Activated CD8-positive, alpha-beta memory T cell treated with anti-CD3 and anti-CD28 coated beads, Interleukin-2, amount 10 ng/mL, durations not matched to agents 7 days and 5 days (primary cell): ENCODE measurements at places on chromosomes 5 and 9.

DNA sequence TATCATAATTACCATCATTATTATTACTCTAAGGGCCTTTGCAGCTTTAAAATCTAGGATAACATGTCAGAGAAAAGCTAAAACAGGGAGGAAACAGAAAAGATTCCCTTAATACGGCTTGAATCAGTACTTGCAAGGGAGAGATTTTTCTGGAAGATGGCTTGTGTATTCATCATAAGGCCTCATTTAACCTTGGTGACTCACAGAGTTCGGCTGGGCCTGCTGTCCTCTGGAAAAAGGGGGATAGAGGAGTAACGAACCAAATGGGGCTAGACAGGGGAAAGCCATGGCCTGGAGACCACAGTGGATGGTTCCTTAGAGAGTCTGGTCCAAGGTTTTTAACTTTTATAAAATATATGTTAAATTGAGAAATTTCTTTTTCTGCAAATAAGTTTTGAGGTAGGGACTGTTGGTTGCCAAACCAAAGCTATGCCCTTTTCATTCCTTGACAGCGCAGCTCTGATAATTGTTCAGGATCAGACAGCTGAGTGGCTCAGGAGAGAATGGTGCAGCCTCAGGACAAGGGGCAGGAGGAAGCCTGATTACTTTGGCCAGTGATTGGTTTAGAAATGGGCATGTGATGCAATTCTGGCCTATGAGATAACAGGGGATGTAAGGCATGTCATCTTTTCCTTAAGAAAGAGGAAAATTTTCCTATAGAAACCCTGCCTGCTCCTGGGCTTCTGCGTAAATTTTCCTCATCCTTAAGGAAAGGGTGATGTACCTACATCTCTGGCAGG is 25.6 kb upstream of the GSN start:
- no peak for DNase-seq

- no peak for DNase-seq
These were observed 998.8 kb downstream of the MAT2B start for GRCh38 chr5:164504141-164504772.

- DNase-seq, result no peak
These were observed 40.8 kb upstream of the ARRDC3 start for GRCh38 chr5:91423871-91424270.

DNA sequence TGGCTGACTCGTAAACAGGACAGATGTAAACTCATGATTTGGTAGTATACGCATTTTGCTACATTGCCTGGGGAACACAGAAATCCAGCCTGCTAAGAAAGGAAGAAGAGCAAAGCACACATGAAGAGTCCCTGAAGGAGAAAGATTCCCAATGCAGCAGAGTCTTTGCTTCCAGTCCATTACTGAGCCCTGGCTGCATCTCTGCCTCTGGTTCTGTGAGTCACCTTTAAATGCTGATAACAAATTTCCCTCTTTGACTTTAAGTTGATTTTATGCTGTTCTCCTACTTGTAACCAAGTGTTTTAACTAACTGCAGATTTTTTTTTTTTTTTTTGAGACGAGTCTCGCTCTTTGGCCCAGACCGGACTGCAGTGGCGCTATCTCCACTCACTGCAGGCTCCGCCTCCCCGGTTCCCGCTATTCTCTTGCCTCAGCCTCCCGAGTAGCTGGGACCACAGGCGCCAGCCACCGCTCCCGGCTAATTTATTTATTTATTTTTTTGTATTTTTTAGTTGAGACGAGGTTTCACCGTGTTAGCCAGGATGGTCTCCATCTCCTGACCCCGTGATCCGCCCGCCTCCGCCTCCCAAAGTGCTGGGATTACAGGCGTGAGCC is 8.5 kb upstream of the PRXL2C start:
- DNase-seq, result no peak

- DNase-seq, result no peak
These were observed 31.8 kb upstream of the CKS2 start for GRCh38 chr9:89278997-89279739.

GRCh38 chr5:133460172-133460758 is 152.1 kb downstream of the FSTL4 start:
- peak; percentile 60 for DNase-seq

DNA sequence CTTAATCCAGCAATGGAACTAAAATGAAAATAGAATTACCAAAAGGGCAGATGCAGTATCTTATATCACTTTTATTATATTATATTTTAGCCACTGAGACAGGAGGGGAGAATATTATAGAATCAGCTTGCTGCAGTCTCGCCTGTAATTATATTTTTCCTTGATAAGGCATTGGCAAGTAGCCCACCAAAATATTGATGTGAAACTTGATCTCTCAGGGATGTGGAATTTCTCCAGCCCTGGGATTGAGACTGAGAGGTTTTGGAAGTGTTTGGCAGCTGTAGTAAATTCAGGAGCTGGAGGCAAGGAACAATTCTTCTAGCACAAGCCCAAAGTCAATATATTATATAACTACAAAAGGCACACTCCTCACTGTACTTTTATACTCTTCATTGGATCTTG is 142.1 kb upstream of the ADAMTSL1 start:
- DNase-seq, result no peak

DNA sequence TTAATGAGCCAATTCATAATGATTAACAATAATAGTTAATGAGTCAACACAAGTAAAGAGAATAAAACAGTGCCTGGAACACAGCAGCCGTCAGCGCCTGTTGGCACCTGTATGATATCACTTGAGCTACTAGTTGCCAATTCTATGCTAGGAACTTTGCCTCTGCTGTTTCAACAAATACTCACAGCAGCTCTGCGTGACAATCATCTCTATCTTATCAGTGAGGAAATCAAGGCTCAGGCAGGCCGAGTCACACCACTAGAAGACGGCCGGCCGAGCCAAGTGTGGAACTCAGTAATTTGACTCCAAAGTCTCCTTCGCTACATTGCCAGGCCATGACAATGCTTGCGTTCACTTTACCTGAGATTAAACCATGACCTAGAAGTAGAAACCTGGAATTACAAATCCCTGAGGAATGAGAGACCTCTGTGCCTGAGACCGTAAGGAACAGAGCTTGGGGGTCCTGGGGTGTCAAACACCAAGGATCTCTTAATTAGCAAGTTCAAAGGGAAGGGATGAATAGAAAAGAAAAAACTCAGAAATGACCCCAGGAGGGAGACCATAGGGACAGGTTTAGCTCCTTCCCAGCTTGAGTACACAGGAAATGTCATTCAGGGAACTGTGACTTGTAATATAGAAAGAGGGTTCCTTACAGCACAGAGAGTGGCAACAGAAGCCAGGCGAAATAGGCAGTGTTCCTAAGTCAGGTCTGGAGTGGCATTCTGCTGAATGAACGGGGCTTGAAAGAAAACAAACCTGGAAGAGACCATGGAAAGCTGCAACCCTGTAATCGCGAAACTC is 109.1 kb downstream of the SUSD1 start:
- no peak for DNase-seq

- no peak for DNase-seq
These were observed 102.4 kb upstream of the NR3C1 start for GRCh38 chr5:143505934-143506333.

DNA sequence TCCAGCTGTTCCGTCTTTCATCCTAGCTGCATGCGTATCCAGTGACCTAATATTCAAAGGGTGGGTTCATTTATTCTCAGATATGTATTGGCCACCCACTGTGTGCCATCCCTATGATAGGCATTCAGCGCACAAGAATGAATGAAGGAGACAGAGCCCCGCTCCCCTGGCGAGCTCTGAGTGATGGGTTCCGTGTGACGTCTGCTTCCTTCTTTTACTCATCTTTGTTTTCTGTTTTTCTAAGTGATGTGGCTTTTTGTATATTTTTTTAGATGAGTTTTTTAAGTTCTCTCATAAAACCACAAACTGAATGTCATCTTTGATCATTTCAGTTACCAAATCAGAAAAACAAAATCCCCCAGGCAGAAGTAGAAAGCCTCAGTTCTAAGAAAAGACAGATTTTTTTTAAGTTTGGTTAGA is 168.3 kb upstream of the OTULINL start:
- no peak for DNase-seq

GRCh38 chr5:110735556-110735955 is 3.3 kb upstream of the SLC25A46 start:
- DNase-seq, result no peak

GRCh38 chr5:143642791-143643190 is 169.2 kb upstream of the HMHB1 start:
- no peak for DNase-seq

DNA sequence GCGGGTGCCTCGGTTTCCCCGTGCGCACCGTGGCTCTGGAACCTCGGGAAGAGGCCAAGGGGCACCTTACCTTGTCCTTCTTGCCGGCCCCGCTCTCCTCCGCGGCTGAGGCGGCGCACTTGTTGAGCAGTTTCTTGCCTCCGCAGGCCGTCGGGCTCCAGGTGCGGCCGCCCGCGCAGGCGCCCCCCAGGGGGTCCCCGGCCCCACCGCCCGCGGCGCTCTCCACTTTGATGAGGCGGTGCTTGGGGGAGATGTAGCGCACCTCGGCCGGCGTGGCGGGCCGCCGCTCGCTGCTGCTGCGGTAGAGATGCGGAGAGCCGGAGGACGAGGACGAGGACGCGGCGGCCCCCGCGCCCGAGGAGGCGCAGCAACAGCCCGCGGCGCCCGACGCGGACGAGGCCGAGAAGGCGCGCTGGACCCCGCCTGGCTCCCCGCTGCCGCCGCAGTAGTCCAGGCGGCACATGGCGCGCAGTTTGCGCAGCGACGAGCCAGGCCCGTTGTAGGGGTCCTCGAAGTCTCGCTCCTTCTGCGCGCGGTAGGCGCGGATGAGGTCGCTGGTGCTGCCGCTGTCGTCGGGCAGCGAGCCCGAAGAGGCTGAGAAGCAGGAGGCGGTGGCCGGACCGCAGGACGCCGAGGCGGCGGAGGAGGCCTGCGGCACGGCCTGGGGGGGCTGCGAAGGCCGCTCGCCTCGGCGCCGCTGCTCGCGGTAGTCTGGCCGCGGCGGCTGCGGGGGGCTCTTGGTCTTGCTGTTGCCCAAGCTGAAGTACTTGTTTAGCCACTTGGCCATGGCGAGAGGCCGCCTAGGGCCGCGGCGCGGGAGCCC is 957 bp downstream of the SHB start:
- DNase-seq, result no peak

DNA sequence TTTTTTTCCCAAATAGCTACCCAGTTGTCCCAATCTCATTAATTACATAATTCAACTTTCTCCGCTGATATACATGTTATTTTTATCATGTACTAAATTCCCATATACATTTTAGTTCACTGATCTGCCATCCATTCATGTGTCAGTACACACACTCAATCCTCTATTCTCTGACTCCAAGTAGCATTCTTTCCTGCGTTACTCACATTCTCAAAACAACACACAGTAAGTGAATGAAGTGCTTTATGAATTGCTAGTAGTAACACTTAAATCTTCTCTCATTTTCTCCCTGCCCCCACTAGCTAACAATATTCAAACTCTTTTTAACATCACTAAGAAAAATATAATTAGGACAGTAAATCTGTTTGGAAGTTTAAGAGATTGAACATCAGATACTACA is 8.9 kb downstream of the ZNF366 start:
- DNase-seq, result no peak

DNA sequence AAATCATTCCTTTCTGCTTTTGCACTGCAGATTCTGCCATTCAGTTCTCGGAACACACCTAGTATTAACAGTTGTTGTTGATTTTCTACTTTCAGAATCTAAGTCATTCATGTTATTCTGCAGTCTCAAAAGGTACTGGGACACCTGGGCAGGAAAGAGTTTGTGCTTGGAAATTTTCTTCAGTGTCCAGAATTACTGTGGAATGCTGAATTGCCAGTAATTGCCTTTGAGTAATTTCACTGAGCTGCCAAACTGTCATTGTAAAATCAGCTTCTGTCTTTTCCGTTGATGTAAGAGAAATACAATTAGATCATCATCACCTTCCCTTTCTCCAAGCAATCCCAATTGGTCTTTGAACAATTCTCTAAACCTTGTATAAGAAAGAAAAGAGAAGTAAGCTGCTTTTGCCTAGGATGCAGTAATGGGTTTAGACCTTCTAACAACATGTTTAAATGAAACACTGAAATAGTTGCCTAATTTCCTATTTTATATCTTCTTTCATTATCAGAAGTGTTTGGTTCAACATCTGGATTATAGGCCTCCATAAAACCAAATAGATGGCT is 75.7 kb upstream of the TGFBR1 start:
- no peak for DNase-seq

- DNase-seq, result no peak
These were observed 8.7 kb downstream of the RHOBTB3 start for GRCh38 chr5:95739857-95740256.

DNA sequence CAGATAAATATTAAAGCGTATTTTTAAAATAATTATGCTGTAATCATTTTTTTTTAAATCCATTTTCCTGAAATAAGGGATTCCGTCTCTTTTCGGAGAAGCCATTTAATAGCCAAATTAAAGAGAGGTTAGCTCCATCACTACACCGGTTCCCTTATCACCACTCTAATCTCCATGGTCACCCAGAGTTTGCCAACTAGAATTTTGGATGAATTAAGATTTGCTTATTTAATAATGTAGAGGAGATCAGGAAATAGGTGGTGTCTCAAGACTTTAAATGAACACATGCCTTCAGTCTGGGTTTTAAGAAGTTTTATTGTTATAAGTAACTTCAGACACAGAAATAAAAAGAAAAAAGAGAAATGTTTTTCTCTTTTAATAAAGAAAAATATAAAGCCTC is 151.7 kb downstream of the TTC39B start:
- no peak for DNase-seq

DNA sequence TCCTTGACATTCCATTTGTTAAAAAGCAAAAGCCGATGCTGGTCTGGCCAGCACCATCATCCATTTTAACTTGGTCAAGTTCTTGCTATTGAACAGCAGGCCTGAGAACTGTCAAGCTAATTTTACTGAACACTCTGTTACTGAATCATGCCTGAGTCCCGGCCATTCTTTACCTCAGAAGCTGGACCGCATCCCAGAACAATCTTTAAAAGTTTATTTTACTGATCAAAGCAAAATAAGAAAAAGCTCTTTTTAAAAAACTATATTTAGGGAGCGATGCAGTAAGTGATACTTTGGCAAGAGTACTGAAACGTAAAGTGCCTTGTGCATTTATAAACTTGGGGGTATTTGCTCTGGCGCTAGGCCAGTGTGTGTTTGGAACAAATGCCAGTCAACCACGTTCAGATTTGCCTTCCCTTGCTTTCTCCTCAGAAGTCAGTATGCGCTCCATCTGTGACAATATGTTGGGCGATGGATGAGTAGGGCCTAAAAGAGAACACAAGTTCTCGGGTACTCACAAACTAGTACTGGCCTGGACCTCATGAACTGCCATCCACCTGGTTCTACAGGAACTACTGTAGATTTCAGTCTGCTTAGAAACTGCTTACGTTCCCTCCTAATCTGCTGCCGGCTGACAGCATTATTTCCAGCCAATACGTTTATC is 161.9 kb downstream of the MAPKAP1 start:
- DNase-seq, result no peak

GRCh38 chr5:140273401-140273877 is 29.5 kb downstream of the PFDN1 start:
- no peak for DNase-seq

- no peak for DNase-seq
These were observed 653.0 kb downstream of the MTRR start for GRCh38 chr5:8521991-8522390.

DNA sequence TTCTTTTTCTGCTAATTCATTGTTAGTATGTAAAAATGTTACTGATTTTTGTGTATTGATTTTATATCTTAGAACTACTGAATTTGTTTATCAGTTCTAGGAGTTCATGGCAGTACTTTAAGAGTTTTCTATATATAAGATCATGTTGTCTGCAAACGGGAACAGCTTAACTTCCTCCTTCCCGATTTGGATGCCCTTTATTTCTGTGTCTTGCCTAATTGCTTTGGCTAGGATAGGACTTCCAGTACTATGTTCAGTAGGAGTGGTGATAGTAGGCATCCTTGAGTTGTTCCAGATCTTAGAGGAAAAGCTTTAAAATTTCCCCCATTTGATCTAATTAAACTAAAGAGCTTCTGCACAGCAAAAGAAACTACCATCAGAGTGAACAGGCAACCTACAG is 20.1 kb downstream of the RCL1 start:
- no peak for DNase-seq
